ENCODE measurements at places on chromosomes 3 and 15.

DNA sequence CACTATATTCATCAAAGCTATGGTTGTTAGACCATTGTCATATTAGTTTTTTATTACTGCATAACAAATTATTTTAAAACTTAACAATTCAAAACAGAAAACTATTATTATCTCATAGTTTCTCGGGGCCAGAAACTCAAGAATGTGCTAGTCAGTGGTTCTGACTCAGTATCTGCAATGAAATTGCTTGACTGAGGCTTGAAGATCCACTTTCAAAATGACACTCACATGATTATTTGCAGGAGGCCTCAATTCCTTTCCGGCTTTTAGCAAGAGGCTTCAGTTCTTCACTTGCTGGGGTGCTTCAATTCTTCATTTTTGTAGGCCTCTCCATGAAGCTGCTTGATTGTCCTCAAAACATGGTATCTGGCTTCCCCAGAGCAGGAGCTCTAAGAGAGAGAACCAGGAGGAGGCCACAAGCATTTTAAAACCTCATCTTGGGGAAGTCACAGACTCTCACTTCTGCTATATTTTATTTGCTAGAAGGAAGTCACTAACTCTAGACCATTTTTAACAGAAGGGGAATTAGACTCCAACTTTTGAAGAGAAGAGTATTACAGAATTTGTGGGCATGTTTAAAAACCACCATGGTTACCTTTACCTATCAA lies 383.7 kb downstream of the MFSD1 start:
- DNase-seq: peak; percentile 24

GRCh38 chr15:94370206-94370935 lies 139.0 kb downstream of the MCTP2 start:
- no peak for DNase-seq

DNA sequence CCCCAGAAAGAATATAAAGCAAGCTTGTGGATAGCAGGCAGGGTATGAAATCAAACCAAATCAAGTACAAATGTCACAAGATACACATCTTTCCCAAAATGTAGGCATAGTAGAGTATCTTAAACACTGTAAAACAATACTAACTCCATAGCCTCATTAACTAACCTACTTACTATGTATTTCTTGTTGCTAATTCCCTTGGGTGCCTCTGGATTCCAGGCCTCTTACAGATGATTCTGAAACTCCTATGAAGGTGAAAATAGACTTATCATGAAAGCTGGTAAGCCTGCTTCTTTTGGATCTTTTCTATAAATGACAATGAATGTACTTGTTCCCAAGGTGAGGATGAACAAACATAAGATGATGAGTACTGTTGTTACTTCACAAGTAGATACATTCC lies 93.8 kb downstream of the FRMD5 start:
- no peak for DNase-seq

DNA sequence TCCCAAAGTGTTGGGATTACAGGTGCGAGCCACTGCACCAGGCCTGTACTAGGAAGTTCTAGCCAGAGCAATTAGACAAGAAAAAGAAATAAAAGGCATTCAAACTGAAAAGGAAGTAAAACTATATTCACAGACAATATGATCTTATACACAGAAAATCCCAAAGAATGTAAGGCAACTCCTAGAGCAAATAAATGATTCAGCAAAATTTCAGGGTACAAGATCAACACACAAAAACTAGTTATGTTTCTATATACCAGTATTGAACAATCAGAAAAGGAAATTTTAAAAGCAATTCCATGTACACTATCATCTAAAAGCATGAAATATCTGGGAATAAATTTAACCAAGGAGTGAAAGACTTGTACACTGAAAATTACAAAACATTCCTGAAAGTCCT lies 180.6 kb downstream of the PDE8A start:
- DNase-seq: no peak

GRCh38 chr3:18666655-18667054 lies 241.5 kb upstream of the SATB1 start:
- no peak for DNase-seq

DNA sequence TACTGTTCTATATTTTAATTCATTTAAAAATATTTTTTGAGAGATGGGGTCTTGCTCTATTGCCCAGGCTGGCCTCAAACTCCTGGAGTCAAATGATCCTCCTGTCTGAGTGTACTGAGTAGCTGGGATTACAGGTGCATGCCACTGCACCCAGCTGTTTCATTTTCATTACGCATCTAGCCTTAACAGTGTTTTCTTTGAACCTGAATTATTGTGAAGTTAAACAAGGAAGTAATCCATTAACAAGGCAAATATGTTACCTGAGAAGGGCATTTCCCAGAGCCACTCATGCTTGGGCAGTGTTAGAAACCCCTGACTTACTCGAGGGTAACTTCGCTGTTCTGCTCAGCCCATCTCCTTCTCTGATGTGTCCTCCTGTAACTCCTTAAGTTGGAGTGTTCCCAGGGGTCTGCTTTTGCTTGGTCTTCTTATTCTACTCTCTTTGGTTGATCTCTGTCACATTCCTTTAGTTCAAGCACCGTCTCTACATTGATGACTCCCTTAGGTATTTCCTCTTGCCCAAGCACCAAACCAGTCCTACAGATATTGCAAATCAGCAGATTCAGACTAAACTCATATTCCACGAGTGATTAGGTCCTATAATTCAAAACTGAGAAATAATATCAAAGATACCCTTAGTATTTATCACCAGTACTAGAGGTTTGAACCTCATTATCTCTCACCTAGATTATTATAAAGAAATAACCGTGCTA lies 107.9 kb downstream of the STAC start:
- DNase-seq: no peak

DNA sequence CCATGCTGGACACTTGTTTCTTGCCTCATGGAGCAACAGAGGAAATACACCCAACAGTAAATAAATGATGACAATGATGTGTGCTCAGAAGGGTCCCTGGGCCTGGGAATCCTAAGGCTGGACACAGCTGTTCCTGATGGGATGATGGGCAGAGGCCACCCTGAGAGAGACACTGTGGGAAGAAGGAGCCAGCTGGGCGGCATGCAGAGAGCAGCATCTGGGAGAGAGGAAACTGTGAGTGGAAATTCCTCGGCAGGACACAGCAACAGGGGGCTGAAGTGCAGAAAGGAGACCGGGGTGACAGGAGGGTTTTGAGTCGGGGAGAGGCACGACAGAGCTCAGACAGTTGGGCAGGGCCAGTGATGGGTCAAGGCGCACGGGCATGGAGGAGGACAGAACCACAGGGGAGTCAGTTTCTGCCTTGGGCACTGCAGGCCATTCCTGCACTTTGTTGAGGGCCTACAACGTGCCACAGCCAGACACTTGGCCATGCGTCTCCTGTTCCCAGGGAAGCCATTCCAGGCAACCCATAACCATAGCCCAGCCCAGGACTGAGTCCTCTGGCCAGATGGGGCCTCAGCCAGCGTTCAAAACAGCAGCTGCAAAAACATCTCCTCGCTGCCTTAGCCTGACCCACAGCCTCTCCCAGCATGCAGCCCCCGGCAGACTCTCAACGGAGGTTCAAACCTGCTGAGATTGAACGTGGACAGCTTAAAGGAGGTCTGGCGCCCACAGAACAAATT lies 36.7 kb upstream of the SLC6A1 start:
- DNase-seq: no peak

- DNase-seq: peak; percentile 58
Measured at GRCh38 chr3:23019596-23020300, 183.4 kb upstream of the UBE2E2 start.

GRCh38 chr3:141986548-141987107 lies 110.2 kb downstream of the ATP1B3 start:
- no peak for DNase-seq

DNA sequence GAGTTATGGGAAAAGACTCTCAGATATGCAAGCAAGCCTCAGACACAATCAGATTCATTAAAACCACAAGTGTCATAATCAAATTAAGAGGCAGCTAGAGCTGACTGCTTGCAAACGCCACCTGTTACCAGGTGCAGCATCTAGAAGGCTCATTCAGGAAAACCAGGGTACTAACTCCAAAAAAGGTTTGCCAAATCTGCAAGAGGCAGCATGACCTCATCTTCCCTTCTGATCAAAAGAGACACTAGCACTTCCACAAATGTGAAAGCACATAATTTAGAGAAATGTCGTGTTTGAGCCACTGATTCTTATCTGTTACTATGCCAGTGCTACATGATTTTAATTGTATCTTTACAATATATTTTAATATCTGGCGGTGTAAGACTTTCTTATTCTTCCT lies 123.3 kb upstream of the NANOGP8 start:
- DNase-seq: no peak

- peak; percentile 82 for DNase-seq
Measured at GRCh38 chr3:174168026-174168425, 691.1 kb upstream of the NAALADL2 start.

DNA sequence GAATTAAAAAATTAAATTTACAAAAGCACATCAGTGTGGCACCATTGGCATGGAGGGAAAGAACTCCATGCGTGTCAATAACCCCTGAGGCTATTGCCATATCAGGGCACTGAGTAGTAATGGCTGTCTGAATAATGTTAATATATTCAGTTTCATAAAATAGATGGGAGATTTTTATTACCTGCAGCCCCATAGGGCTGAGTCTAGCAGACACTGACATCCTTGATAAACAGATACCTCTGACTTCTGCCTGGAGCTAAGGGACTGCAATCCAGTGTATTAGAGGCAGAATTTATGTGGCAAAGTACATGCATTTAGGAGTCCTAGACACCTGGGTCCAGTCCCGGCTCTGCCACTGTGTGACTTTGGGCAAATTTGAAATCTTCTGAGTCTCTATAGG lies 38.8 kb upstream of the SV2B start:
- no peak for DNase-seq

DNA sequence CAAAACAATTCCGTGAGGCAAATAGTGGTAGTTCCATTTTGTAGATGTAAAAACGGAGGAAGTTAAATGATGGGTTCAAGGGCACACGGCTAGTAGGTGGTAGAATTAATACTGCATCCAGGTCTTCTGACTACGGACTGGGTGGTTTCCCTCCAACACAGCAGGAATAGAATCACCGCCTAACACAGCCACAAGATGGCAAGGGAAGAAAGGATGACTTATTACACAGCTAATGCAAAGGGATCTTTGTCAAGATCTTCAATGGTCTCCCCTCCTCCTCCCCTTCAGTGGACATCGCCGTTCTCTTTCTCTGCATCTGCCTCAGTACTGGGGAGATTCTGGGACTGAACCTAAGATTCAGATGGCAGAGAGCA lies 524 bp upstream of the TOPBP1 start:
- DNase-seq: peak; percentile 41

DNA sequence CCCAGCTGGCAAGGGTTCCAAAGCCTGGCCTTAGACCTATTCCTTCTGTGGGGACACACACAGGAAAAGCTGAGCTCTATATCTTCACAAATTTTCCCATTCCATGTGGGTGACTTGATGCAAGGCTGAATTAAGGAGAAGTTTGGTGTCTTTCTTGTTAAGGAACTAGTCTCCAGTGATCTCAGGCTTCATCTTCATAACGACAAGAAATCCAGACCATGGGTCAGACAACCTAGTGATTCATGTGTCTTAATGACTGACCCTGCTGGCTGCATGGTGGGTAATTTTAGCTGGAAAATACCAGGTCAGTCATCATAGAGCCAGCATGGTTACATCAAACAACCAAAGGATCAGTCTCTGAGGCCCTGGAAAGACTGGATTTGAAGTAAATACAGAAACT lies 112.7 kb upstream of the SLC4A7 start:
- DNase-seq: peak; percentile 71

GRCh38 chr3:52874864-52875587 lies 22.3 kb downstream of the STIMATE start:
- DNase-seq: no peak

DNA sequence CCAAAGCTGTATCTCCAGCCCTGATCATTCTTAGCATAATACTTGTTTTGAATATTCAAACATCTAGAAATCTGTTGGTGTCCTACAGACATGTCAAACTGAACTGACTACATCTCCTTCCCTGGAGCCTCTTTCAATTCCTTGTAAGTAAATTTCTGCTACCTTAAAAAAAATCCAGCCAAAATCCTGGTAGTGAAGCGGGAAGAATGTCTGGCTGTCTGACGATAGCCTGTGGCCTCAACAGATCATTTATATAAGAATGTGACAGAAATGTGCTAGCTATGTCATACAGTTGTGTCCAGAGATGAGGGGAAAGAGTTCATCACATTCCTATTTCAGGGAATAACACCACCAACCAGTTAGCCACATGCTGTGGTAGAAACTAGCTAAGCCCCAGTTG lies 18.6 kb upstream of the TM6SF1 start:
- DNase-seq: no peak

DNA sequence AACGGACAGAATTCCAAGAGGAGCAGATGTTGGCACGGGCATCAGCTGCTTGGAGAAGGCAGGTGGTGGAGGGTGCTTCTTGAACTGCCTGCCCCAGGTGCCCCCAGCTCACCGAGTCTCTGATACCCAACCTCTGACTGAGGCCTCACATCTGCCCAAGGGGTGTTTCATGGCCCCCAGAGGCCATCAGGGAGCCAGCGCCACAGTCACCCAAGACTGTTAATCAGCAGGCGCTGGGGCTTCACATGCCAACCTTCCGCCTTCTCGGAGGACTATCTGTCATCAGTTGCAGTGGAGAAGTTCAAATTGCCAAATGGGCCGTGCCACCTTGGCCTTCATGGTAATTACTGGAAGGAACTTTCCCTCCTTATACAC lies 61.9 kb upstream of the SLC6A1 start:
- no peak for DNase-seq

DNA sequence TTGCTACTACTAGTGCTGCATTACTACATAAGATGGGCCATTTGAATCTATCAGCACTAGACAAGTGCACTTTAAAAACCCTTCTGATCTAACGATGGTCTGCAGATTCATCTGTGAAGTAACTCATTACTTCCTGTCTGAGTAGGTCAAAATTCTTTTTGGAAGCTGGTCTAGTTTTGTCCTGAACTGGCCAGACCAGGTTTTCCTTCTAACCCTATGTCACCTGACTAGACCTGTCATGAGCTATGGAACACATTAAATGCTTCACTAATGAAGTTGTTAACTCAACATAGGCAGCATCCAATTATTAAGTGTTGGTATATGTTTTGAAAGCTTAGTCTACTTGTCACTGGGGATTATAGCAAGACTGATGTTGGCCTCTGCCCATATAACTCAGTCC lies 10.1 kb upstream of the RBM5 start:
- no peak for DNase-seq

DNA sequence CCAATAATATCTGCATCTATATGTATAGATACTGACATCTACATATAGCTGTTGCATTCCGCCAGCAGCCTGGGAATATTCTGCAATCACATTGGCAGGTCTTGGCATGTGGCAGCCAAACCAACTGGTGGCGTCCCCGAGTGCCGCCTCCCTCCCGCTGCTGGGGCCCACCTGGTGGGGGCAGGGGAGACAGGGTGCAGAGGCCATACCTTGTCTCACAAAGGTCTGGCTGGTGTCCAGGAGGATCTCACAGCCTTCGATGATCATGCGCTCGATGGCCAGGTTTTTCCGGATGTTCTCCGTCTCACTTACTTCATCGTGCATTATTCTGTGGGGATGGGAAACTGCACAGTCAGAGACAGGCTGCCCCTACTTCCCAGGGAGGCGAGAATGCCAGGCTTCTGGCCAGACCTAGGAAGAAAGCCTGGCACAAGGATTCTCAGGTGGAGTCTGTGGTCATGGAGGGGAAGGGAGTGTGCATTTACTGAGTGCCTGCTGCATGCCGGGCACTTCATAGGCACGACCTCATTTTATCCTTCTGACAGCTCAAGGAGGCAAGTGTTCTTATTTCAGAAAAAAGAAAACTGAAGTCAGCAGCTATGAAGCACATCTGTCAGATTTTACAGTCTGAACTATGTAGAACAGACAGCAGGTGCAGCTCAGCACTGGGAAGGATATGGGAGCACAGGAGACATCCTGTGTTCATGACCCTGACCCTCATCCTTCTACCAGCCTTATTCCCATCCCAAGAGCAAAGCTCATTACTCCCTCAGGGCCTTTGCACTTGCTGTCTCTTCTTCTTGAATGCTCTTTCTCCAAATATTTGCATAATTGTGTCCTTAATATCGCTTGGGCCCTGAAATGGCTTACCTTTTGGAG lies 62.8 kb downstream of the RASGRF1 start:
- DNase-seq: no peak

Measured in EH (cell line).